ENCODE measurements at places on chromosomes 3 and 15.

DNA sequence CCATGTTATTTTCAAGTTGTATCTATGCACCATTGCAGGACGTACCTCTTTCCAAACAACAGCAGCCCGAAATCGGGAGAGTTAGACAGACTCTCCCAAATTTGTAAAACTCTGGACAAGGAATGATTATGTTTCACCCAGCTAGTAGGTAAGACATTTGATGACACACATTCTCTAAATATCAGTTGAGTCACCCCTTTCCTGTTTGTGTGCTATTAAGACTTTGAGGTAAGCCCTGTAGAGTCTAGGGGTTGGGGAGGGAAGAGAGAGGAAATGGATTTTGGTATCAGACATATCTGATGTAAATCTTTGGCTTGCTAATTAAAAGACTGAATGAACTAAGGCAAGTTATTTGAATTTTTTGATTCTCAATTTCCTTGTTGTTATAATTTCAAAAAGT, 999.0 kb downstream of the TUSC7 start:
- DNase-seq, result no peak

GRCh38 chr15:62899090-62899493, 143.5 kb upstream of the TPM1 start:
- no peak for DNase-seq

DNA sequence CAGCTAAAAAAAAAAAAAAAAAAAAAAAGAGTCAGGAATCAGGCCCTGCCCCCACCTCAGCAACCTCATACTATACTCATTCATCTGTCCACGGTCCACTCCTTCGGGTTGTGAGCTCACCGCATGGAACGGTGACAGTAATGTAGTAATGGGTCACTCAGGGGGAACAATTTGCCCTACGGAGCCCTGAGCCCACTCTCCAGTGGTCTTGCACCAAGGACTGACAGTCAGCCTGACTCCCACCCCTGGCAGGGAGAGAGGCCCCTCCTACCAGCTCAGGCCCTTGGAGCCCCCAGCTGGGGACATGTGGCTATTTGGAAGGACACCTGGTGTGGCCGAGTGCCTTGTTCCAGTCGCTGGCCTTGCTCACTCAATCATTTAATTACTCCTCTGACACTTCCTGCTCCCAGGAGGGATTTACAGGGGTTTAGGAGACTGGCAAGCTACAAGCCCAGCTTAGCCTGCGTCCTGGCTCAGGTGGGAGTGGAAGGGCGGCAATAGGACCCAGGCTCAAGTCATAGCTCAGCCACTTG, 19.9 kb upstream of the CACNA2D2 start:
- no peak for DNase-seq

DNA sequence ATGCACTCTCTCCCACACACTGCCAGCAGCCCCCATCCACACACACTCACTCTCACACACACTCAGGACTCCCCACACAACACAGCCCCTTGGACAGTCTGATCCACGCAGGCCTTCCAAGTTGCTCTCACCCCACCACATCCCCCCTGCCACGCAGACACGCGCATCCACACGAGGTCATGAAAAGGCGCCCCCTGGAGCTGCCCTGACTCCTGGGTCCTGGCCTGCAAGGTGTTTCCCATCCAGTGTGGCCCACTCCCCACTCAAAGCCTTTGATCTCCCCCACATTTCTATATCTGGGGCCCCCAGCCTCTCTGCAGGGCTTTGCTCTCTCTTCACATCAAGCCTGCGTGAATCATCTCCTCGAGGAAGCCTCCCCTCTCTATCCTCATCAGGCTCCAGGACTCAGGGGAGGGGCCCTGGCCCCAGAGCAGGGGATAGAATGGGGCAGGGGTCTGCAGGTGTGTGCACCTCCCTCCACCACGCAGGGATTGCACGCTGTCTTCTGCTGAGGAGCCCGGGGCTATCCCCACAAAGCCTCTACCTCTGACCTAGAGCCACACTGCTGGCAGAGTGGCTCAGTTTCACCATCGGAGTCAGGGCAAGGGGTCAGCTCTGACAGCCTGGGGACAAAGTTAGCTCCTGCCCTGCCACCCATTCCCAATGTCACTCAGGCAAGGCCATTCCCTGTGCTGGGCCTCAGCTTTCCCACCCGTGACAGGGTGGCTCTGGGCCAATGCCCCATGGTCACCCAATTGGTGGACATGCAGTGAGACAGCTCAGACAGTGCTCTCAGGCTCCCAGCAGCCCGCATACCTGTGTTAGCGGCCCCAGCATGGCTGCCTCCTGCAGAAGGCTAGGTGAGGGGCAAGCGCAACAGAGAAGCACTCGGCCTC, 6.4 kb downstream of the MYL3 start:
- no peak for DNase-seq

DNA sequence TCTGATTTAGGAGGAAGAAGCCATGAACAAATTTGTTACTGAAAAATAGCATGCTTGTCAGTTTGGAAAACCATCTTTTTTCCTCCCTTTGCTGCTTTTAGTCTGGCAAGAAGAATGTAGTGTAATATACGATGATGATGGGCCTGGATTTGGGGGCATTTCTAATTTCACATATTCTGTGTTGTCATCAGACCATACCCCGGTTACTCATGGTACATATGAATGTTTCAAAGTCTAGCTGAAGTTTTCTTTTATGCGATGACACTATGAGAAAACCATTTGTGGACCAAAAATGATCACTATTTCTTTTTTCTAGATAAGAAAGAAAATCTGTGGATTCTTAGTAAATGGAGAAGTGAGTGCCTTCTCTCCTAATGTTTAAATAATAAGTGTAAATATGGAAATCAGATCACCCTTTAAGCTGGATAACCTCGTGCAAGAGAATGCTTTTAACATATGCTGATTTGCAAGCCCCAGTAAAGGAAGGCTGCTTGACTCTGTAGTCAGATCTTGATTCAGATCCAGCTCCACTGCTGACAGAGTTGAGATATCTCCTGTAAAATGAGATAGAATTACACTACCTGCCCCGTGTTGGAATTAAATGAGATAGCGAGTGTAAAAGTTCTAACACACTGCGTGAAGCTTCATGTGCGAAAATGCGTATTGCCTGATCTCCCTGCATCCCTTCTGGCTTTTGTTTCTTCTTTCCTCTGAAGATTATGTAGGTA, 3.0 kb downstream of the MEF2A start:
- DNase-seq, result no peak

DNA sequence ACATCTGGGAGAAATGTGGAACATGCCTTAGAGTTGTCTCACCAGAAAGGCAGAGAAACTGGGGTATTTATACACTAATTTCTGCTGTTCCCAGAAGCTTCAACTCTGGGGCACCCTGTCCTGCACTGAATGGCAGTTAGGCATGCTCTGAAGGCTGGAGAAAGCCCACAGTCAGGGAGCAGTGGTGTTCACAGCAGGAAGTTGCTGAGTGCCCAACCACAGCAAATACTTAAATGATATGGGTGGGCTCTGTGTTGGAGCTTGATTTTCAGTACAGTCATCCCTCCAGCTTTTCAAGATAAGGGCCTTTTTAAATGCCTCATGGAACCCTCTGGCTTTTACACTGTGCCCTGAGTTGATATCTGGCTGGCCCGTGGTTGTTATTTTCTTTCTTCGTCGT, 38.7 kb upstream of the RASGRF1 start:
- no peak for DNase-seq

DNA sequence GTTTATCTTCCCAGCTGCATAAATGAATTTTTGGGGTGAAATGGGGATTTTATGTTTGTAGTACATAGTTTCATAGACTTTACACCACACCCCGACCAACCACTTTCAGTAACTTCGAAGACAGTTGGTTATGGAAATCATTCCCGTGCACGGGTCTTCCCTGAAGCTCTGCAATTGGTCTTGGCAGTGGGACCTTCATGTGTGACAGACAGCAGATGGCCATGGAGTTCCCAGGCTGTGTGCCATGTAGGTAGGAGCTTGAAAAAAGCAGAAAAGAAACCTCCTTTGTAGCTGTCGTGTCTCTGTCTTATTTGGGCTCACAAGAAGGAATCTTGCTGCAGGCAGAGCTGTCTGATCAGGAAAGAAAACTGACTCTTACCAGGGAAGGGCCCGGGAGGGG, 25.9 kb downstream of the EXOG start:
- DNase-seq, result no peak

GRCh38 chr3:31622636-31623288, 90.0 kb downstream of the STT3B start:
- DNase-seq, result no peak

GRCh38 chr3:17938313-17938712, 195.9 kb upstream of the TBC1D5 start:
- no peak for DNase-seq

GRCh38 chr3:28287046-28287445, 45.6 kb downstream of the CMC1 start:
- no peak for DNase-seq

DNA sequence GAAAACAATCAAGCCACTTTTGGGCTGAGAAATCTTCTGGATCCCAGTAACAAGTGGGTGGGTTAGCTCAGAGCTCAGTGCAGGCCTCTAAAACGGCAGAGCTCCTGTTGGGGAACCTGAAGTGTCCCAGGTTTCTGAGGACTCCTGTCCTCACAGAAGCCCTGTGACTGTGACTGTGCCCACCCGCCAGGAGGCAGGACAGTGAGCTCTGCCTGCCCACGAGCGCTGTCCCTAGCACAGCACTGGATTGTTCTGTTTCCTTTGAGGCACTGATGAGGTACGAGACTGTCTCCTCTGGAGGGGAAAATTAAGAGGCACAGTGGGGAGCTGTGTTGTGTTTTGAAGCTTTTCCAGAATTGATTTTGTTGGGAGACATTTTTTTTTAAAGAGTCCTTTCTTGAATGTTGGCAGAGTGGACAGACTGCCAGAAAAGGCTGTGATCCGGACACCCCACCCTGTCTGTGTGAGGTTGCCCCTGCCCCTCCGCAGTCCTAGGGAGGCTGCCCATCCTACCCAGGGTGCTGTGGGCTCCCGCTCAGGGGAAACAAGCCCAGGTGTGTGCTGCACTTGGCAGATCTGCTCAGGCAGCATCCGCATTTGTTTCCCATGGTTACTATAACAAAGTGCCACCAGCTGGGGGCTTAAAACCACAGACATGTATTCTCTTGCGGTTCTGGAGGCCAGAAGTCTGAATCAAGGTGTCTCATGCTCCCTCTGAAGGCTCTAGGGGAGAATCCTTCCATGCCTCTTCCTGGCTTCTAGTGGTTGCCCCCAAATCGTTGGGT, 66.6 kb upstream of the LARS2 start:
- DNase-seq, result no peak

DNA sequence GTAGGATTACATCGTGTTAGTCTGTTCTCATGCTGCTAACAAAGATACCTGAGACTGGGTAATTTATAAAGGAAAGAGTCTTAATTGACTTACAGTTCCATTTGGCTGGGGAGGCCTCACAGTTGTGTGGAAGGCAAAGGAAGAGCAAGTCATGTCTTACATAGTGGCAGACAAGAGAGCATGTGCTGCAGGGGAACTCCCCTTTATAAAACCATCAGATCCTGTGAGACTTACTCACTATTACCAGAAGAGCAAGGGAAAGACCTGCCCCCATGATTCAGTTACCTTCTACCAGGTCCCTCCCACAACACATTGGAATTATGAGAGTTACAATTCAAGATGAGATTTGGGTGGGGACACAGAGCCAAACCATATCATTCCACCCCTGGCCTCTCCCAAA, 3.4 kb downstream of the SLC25A26 start:
- DNase-seq, result no peak

DNA sequence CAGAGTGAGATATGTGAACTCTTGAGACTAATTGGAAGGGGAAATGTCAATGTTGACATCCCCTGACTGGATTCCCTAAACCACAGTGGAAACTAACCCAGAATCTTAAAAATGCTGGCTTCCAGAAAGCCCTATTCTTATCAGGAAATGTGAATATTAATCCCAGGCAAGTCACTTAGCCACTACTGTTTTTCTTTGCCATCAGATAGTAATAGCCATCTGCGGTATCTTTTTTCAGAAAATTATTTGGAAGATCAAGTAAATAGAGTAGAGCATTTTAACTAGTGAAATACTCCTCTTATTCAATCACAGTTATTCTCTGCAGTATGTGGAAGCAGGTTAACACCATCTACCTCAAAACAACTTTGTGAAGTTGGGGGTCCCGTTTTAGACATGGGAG, 318.9 kb downstream of the RORA start:
- no peak for DNase-seq

DNA sequence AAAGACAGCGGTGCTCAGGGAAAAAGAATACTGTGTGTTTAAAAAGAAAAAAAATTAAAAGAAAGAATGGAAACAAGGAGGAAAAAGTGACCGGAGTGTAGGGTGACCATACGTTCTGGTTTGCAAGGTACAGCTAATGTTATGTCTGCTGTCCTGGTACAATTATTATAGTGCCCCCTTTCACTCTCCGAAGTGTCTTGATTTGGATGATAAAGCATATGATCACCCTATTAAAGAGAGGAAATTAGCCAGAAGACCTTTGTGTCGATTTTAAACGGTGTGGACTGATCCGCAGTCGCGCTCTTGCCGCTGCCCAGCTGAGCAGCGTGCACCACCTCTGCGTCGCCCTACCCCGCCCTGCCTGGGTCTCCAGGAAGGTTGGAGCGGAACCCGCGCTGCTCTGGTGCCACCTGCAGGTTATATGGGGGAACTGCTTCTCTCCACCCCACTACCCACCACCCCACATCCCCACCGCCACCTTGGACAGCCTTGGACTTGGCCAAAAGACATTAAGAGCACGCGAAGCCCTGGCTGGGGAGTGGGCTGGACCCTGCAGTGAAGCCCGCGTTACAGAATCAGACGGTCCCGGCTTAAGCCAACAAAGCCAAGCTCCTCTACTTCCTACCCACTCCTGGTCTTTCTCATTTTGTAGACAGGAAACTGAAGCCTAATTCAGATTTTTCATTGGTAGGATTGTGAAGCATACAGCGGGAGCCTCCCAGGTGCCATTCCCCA, 41.2 kb upstream of the UBE2Q2 start:
- DNase-seq, result no peak

DNA sequence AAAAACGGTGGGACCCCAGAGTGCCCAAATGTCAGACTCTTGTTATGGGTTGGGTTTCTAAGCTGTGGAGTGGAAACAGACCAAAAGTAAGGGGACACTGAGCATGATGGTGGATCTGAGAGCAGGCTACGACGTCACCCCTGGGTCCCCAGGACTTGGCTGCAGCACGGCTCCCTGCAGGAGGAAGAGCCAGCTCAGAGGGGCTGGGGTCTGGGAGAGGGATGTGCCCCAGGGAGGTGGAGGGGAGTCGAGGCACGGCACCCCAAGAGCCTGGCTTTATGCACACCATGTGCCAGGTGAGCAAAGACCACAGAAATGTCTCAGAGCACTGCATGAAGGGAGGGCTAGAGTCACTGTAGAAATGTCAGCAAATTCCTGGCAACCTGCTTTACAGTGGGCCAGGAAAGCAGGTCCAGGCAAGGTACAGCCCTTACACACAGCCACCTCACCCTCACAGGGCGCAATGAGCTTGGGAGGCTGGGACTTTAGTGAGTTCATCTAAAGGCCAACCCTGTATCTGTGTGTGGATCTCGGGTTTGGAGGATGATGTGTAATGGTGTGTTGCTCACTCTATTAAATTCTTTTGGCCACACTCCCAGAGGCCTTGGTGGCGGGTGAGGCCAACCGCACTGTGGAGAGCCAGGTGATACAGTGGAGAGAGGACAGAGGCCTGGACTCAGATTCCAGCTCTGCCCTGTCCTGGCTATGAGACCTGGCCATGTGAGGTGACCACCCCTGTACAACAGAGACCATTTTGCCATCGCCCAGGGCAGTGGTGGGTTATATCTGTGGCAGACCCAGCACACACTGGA, 14.1 kb downstream of the CTSH start:
- peak; percentile 74 for DNase-seq

GRCh38 chr3:71753701-71754609, at the start of gene GPR27:
Gene GPR27 (plus strand): TSS chr3:71753855. CDS start chr3:71754050, 195 bp downstream.
- no peak for DNase-seq

- DNase-seq, result no peak
These were observed 20.4 kb downstream of the STARD5 start for GRCh38 chr15:81303244-81304225.

- DNase-seq, result no peak
These were observed 34.8 kb upstream of the PFN2 start for GRCh38 chr3:150005243-150006112.

Data from AG04449 (cell line).